Head of caudate nucleus (tissue), 42 donors: ENCODE measurements at places on chromosomes 12 and 14.

GRCh38 chr14:81591266-81591665 is 57.6 kb upstream of the SEL1L start:
- no peak for DNase-seq

DNA sequence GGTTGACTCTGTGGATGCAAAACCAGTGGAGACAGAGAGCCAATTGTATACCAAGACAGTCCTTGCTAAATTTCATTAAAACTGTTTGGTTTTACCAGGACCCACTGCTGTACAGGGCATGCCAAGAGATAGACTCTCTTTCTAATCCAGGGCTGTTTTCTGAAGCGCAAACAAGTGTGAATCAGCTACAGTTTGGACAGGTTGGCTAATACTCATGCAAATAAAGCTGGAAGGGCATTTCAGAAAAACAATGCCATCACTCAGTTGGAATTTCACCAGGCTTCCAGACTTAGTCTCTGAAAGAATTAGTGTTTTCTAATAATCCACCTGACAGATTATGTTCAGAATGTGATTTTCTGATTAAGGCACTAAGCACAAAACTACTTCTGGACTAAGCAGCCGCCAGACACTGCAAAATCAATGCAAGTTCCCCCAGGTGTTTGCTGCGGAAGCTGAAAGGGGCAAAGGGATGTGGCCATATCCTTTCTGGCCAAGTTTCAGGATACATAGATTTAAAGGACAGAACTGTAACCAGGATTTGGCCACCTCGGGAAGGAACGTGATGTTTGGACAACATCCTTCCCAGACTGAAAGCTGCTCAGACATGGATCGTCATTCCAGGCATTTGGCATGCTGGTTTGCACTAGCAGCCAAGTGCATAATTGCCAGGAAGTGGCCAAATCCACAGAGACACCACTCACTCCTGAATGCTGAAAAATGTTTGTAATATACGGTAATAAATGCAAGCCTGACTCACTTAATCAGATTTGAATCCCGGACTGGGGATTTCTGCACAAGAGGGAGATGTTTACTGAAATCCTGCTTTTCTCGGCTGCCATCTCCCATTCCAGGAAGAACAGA is 32.0 kb upstream of the CDKN3 start:
- DNase-seq: no peak

DNA sequence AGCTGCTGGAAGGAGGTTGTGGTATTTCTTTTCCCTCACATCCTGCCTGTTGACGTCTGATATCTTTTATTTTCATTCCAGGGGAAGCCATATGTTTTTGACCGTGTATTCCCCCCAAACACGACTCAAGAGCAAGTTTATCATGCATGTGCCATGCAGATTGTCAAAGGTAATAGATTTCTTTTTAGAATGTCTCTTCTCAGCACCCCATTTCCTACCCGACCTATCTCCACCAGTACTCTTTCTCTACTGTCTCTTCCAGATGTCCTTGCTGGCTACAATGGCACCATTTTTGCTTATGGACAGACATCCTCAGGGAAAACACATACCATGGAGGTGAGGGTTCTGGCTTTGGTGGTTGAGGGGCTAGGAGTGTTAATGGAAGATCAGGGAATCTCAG is 13.5 kb downstream of the KIF5A start:
- DNase-seq: no peak

DNA sequence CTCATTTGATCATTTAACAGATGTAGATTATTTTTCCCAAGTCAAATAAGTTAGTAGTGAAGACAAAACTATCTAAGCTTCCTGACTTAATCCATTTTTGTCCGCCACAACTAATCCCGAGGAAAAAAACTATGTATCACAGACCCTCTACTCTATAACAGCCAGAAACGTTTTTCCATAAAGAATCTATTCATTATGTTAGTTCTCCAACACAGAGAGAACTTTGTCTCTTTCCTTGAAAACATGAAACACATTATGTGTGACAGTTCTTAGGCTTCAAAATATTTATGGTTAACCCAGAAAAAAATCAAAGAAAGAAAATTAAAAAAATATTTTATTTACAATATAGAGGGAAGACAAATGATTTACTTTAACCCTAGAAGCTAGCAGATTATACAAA is 100.1 kb downstream of the PLEKHG7 start:
- DNase-seq: no peak

GRCh38 chr14:72416892-72417291 is 477.0 kb downstream of the DPF3 start:
- DNase-seq: no peak
